Cerebellum (tissue), 4 donors: ENCODE measurements at places on chromosomes 4 and X.

GRCh38 chrX:45295259-45295986 lies 94.7 kb upstream of the DIPK2B start:
- no peak for DNase-seq

GRCh38 chr4:176443117-176443516 lies 123.4 kb downstream of the SPCS3 start:
- DNase-seq, result no peak

DNA sequence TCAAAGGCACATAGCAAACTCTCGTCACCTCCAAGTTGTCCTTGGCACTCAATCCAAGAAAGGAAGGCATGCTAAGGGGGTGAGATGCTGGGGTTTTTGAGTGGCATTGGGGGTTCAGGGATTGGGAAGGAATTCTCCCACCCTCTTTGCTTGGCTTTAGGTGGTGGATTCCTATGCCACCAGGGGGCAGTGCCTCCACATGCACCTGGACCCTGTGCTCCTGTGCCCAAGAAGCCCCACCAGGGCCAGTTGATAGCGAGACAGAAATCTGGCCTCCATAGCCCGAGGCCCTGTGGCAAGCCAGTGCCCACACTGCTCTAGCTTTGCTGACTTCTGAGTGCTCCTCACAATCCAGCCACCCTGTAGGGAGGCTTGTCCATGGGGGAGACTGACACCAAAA lies 2.0 kb upstream of the FATE1 start:
- no peak for DNase-seq

DNA sequence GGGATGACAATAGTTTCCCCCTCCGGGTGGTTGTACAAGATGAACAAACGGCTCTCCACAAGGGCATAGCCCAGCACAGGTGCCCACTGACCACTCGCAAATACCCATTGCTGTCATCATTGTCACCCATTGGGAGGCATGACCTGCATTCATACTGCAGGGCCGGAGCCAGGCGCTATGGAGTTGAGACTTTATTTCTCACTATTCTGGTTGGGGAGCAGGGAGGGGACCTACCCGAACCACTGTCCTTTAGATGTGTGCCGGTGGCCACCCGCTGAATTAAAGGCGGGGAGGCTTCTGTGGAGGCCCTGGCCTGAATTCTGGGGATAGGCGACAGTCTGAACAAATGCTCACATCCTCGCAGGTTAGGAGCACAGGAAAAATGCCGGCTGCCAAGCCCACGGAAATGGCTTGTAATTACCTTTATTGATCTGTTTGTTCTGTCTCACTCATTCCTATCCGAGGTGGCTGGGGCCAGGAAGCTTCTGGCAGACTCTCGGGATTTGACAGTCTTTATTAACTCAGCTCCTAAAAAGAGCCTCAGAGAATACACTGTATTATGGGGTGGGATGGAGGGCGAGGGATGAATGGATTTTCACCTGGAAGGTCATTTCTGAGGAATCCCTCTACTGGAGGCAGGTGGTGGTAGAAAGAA lies 125.1 kb upstream of the PSAPL1 start:
- no peak for DNase-seq
